ENCODE measurements at places on chromosomes 4 and X. TPM values are rescaled to one million over a fixed set of nuclear protein-coding genes. Genes with fewer than 3 reads are reported as not detected.
A peak's percentile ranks its signal among the peaks of the same experiment; 100 is the strongest.

DNA sequence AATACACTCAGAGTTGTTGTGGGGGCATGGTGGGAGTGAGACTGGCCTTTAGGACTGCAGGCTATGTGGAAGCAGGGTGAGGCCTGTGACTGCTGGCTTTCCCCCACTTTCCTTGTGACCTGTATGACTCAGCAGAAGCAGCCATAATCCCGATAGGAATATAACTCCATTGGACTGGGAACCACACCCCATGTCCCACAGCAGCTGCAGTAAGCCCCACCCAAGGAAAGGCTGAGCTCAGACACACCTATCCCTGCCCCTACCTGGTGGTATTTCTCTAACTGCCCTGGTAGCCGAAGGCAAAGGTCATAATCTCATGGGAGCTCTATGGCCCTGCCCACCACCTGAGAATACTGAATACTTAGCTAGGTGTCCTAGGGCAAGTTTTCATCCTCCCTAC, 169.3 kb downstream of the GC start:
- DNase-seq = peak; percentile 14

GRCh38 chrX:148523303-148524080, 23.1 kb downstream of the AFF2 start:
- no peak for DNase-seq

GRCh38 chr4:3868211-3869173, 102.3 kb downstream of the ADRA2C start:
- no peak for DNase-seq

Gene HOPX
- not detected for total RNA-seq

Gene NLGN3
- 0.44 TPM for total RNA-seq

Measured in MCF 10A (cell line).